ENCODE measurements at places on chromosomes 6 and 20. TPM values are rescaled to one million over a fixed set of nuclear protein-coding genes. Genes with fewer than 3 reads are reported as not detected.

Gene VSTM2L
- 4.1 TPM for total RNA-seq

Gene MPC1
- 74.1 TPM for total RNA-seq

Gene ULBP3
- 5.0 TPM for total RNA-seq

Gene TRIM10
- 0.79 TPM for total RNA-seq

Gene ZC2HC1B
- not detected for total RNA-seq

Data from kidney (tissue), 22 donors.